Lung (tissue), 17 donors: ENCODE measurements at places on chromosomes 3 and 15.

DNA sequence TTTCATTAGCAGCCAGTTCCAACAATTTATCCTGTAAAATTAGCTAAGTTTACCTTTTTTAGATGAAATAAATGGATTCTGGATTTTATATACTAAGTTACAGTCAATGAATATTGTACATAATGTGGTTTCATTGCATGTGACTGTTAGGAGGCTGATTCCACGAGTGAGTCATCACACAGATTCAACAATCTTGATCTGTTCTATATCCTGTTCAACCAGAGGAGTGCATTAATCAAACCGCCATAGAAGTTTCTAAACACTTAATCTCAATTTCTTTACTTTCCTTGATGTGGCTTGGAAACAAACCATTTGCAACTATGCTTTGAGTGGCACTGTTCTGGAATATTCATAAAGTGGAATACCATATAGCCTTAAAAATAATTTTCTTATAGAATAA lies 15.3 kb downstream of the DNAJC13 start:
- no peak for DNase-seq

DNA sequence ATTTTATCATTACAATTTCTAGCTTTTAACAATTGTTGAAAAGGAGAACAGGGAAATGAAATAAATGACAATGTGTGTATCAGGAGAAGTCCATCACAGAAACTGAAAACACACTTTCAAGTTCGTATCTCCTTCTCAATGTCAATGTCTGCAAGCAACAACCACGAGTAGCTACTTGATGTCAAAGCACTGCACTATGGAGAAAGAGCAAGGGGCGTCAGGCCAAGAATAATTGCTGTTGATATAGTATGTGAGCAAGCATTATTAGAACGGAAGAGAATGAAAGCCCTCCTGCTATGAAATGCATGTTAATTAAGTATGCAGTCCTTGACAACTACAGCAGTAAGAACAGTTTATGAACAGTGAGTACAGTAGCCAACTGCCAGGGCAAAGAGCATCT lies 1250.1 kb downstream of the ZPLD1 start:
- DNase-seq = peak; percentile 13

- no peak for DNase-seq
These were observed 213.4 kb upstream of the PEX5L start for GRCh38 chr3:180250172-180250571.

GRCh38 chr3:38143511-38143910 lies 5.0 kb downstream of the MYD88 start:
- DNase-seq = no peak

DNA sequence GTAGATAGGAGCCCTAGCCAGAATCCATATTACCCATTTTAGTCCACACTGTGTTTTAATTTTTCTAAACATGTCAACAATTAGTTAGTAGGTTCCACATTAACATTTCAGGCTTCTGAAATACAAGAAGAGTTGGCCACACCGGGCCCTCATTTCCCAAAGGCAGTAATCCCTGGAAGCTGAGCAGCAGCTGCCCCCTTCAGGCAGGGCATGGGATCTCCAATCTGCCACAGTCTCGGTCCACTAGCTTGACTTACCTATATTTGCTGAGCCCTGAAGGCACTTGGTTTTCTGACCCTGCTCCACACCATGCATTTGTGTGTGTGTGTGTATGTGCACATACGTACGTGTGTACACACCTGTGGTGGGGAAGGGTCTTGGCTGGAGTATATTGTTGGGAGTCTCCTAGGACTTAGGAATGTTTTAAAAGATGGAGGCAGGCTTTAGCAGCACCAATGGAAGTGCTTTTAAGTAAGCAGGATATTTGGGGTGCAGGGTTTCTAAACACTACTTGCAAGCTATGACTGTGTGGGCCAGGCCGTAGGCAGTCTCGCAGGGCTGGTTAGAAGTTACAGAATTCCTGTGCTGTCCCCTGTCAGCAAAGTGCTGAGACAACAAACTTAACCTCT lies 71.2 kb upstream of the SOX14 start:
- DNase-seq = peak; percentile 17
